ENCODE measurements at places on chromosomes 6 and 20. TPM values are rescaled to one million over a fixed set of nuclear protein-coding genes. Genes with fewer than 3 reads are reported as not detected.

OXT gene
- not detected for total RNA-seq

FOXF2 gene
- not detected for total RNA-seq

DNA sequence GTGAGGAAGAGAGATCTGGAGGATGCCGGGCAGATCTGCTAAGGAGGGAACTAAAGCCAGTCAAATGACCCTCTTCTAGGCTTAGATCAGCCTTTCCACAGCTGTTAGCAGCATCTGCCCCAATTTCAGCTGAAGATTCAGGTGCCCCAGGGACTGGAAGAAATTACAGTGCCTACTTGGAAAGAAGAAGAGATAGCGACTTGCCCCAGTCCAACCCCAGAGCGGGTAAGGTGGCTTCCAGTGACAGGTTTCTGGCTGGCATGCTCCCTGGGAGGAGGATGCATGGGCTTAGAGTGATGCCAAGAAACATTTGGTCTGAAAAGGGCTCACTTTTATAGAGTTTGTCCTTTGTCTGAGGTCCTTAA, 620 bp downstream of the TJAP1 start:
- DNase-seq, result no peak

HLA-DQA1 gene
- not detected for total RNA-seq

DNA sequence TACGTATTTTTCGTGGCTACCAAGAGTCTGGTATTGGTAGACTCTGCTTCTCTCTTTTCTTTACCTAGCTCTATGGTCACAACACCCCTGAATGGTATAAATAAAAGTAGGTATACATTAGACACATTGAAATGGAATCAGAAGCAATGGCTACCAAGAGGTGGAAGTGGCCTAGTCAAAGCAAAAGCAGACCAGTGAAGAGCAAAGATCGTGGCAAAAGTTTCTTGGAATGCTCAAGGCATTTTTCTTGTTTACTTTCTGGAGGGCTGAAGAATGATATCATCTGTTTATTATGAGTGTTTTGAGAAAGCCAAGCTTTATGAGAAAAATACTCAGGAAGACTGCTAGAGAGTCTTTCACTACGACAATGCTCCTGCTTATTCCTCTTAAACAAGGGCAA, 28.6 kb upstream of the MOCS1 start:
- no peak for DNase-seq

GRCh38 chr20:21968486-21968885, 263.0 kb downstream of the PAX1 start:
- DNase-seq, result no peak

DNA sequence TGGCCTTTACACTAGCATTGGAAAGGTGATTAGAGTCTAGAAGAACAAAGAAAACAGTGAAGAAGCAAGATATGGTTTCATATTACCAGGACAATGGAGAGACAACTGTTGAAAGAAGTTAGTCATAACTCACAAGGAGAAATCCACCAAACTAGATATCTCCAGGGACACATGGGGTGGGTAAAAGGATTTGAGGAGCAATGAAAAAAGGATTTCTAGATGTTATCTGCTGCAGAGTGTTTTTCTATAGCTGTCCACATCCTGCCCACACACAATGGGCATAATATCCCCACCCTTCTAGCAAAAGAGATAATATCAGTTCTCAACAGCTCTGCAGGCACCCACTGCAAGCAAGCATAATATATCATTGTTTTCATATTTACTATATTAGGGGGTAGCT, 303.1 kb downstream of the HAO1 start:
- DNase-seq, result no peak

- no peak for DNase-seq
Measured at GRCh38 chr20:48181261-48181935, 396.1 kb upstream of the SULF2 start.

DNA sequence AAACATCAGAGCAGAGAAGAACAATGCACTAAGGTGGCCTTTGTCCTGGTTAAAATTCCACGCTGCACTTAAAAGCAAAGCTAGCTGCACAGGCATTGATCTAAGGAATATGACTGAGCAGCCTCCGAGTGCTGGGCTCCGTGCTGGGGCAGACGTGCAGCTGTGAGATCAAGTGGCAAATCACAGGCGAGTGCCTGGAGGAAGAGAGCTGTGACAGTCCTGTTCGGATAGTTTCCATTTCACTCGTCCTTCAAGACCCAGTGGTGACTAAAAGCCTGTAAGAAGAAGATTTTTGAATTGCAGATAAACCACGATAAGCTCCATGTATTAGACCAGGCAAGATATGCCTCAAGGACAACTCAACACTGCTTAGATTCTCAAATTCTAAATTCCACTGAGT, 247.9 kb downstream of the ANKRD60 start:
- no peak for DNase-seq

GRCh38 chr6:113629975-113630737, 227.0 kb upstream of the MARCKS start:
- no peak for DNase-seq

- DNase-seq, result no peak
Measured at GRCh38 chr20:22915512-22915911, 119.6 kb upstream of the SSTR4 start.

- DNase-seq, result no peak
Measured at GRCh38 chr20:62426699-62427131, 624 bp downstream of the RBBP8NL start.

PHACTR3 gene
- total RNA-seq, result not detected

DNA sequence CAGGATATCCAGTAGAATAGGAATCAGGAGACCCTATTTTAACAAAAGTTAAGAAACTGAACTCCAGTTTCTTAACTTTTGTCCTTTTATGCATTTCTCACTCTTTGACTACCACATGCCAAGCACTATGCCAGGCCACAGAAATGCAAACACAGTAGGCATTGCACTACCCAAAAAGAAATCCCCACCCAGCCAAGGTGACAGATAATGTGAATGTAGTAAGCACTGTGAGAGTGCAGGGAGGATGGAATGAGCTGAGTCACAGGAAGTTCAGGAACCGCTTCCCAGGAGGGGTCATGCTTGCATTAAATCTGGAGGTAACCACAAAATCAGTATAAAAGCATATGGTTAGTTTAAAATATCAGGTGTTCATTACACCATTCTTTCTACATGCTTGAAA, 20.1 kb upstream of the FAM83C start:
- peak; percentile 100 for DNase-seq

DNA sequence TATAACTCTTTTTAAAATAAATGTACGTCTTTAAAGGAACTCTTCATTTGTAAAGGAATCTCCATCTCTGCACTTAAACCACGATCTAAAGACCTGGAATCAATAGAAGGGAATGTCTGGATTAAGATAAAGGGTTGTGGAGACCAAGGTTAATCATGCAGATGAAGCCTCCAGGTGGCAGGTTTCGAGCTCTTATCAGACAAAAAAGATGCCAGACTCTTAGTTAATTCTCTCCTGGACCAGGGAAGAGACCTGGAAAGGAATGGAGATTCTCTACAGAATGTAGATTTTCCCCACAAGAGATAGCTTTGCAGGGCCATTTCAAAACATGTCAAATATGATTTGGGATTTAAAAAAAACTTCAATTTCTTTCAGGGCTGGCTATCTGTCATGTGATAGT, 71.5 kb upstream of the SSTR4 start:
- no peak for DNase-seq

WASF1 gene
- total RNA-seq, result 15.7 TPM

- peak; percentile 76 for DNase-seq
Measured at GRCh38 chr6:17278289-17279063, 2.7 kb upstream of the RBM24 start.

GRCh38 chr20:57600320-57601210, 19.7 kb downstream of the ZBP1 start:
- DNase-seq, result no peak

CST4 gene
- not detected for total RNA-seq

GRCh38 chr6:148470156-148470555, 127.5 kb downstream of the SASH1 start:
- no peak for DNase-seq

DNA sequence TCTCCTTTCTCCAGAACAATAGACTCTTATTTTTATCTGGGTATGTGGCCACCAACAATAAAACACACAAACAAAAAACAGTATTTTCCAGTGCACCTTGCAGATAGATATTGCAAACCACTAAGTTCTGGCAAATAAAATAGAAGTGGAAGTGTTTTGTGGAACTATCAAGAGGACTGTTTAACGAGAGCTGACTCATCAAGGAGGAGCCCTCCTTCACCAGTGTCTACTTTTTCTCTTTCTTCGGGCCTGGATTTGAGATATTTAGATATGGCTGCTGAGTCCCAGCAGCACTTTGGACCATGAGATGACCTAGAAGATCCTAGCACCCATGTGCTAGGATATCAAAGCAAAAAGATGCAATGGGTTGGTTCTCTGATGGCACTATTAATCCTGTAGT, 154.7 kb downstream of the AIG1 start:
- peak; percentile 10 for DNase-seq
